Activated T-helper 2 cell treated with anti-CD3 and anti-CD28 coated beads, Interferon-gamma antibody, Interleukin-2, Interleukin-4, amounts not matched to agents 10 μg/mL and 5 μg/mL and 100 μg/mL, durations not matched to agents 14 hours and 24 hours and 36 hours (primary cell): ENCODE measurements at places on chromosomes 12 and 14.

GRCh38 chr12:60594035-60594711, 998.3 kb downstream of the SLC16A7 start:
- H3K4me3 ChIP-seq = no peak overlapping the region
- DNase-seq = no peak
- H3K27ac ChIP-seq = no peak overlapping the region
- no peaks in the 10 kb centered on the region for H3K36me3 ChIP-seq

DNA sequence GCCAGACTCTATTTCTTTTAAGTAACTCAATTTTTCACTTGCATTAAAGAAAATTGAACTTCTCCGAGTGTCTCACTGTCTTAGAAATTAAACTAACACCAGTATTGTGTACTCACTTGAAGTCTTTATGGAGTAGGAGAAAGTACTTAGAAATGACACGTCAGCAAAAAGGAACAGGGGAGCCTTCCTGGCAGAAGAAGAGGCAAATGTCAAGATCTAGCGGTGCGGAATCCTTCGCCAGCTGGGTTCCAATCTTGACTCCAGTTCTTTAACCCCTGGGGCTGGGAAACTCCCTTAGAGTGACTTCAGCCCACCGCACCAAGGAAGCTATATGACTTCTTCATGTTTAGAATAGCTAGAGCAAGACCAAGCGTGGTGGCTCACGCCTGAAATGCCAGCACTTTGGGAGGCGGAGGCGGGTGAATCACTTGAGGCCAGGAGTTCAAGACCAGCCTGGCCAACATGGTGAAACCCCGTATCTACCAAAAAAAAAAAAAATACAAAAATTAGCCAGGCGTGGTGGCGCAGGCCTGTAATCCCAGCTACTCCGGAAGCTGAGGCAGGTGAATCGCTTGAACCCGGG, 34.4 kb downstream of the WBP11 start:
- H3K27me3 ChIP-seq = no peaks in the 10 kb centered on the region
- peaks cover 38% of the 10 kb centered on the region for H3K4me1 ChIP-seq
- H3K27ac ChIP-seq = peak overlapping the region; percentile 98
- H3K36me3 ChIP-seq = peaks cover 56% of the 10 kb centered on the region
- peak overlapping the region; percentile 95 for H3K4me3 ChIP-seq

GRCh38 chr14:74593241-74593953, 18.6 kb downstream of the LTBP2 start:
- peaks cover 1% of the 10 kb centered on the region for H3K27me3 ChIP-seq
- no peaks in the 10 kb centered on the region for H3K36me3 ChIP-seq
- no peak overlapping the region for H3K4me3 ChIP-seq
- DNase-seq = no peak
- no peak overlapping the region for H3K27ac ChIP-seq

DNA sequence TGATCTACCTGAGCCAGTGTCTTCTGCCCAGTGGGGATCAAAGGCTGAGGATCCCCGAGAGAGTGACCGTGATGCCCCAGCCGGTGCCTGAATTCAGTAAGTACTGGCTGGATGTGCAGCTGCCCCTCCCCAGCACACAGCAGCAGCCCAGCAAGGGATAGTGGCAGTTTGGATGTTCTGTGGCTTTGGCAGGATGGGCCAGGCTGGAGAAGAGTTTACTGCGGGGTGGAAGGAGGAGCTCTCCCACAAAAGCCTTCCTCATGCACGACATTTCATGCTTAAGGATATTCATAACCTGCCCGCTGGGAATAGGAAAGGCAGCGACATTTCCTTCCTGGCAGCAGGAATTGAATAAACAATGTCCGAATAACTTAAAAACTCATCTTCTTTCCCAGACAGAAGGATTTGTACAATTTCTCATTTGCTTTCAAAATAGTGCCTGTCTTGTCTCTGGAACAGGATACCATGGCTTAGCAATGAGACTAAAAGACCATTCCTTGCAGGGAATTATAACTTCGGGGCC, 135.6 kb upstream of the PRMT8 start:
- no peaks in the 10 kb centered on the region for H3K4me1 ChIP-seq
- no peaks in the 10 kb centered on the region for H3K27me3 ChIP-seq
- DNase-seq = no peak
- no peak overlapping the region for H3K27ac ChIP-seq
- H3K4me3 ChIP-seq = no peak overlapping the region

DNA sequence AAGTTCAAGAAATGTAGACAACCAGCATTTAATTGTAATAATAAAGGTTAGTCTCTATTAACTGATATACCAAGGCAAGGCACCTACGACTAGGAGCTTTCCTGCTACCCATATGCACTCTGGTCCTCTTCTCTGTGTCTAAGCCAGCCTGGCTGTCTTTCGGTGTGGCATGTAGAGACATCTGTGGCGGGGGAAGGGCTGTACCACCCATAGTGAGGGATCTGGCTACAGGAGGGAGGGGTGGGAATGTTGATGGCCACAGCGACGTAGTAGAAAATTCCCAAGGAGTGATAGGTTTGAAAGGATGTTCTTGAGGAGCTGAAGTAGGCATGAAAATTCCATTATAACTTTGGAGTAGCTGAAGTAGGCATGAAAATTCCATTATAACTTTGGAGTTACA, 344.2 kb downstream of the ATP23 start:
- no peaks in the 10 kb centered on the region for H3K4me1 ChIP-seq
- DNase-seq = no peak
- H3K36me3 ChIP-seq = no peaks in the 10 kb centered on the region
- H3K4me3 ChIP-seq = no peak overlapping the region

GRCh38 chr14:44420226-44420625, 86.9 kb downstream of the FSCB start:
- no peaks in the 10 kb centered on the region for H3K27me3 ChIP-seq
- H3K36me3 ChIP-seq = no peaks in the 10 kb centered on the region
- no peak for DNase-seq
- H3K27ac ChIP-seq = no peak overlapping the region
- H3K4me1 ChIP-seq = no peaks in the 10 kb centered on the region
- H3K4me3 ChIP-seq = no peak overlapping the region

- H3K4me3 ChIP-seq = no peak overlapping the region
- H3K36me3 ChIP-seq = no peaks in the 10 kb centered on the region
- H3K4me1 ChIP-seq = no peaks in the 10 kb centered on the region
- no peak overlapping the region for H3K27ac ChIP-seq
- no peaks in the 10 kb centered on the region for H3K27me3 ChIP-seq
Measured at GRCh38 chr14:84807673-84808072, 722.3 kb upstream of the FLRT2 start.

DNA sequence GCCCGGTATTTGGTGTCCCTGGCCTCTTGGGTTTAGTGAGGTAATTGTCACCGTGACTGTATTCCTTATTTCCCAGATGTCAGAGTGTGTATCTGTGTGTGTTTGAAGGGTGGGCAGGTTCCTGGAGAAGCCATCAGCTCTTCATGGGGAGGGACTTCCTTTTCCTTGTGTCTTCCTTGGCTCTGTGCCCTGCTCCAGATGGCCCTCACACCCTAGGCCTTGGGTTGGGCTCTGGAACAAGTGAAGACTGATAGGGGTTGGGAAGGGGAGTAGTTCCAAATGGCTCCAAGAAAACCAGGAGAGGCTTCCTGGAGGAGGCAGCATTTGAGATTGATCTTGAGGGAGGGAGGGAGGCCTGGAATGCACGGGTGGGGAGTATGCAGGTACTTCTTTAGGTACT, 43.8 kb upstream of the PRIMA1 start:
- H3K27ac ChIP-seq = no peak overlapping the region
- no peaks in the 10 kb centered on the region for H3K4me1 ChIP-seq
- H3K36me3 ChIP-seq = no peaks in the 10 kb centered on the region
- peaks cover 5% of the 10 kb centered on the region for H3K27me3 ChIP-seq

DNA sequence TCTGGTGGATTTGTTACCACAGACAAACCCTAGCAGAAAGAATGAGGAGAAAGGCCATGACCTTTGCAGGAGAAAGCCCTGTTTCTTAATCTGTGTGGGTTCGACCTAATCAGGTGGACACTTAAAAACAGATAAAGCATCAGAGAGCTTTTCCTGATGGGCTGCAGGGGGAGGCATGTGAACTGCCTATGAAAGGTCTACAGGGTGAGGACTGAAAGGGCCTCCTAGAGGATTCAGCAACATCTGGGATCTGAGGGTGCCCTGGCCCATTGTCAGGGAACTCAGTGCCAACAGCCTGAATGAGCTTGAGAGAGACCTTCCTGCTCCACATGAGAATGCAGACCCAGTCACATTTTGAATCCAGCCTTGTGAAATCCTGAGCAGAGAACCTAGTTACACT, 178.8 kb upstream of the DDHD1 start:
- H3K4me3 ChIP-seq = no peak overlapping the region
- peaks cover 2% of the 10 kb centered on the region for H3K27me3 ChIP-seq
- no peak for DNase-seq
- H3K4me1 ChIP-seq = peaks cover 6% of the 10 kb centered on the region
- no peak overlapping the region for H3K27ac ChIP-seq

GRCh38 chr12:6383572-6384498, at the start of gene LTBR:
LTBR (plus strand) TSS chr12:6384162; CDS start chr12:6384359, 197 bp downstream.
- no peaks in the 10 kb centered on the region for H3K36me3 ChIP-seq
- H3K4me3 ChIP-seq = no peak within 1 kb of the TSS
- peaks cover 39% of the 10 kb centered on the region for H3K27me3 ChIP-seq
- H3K27ac ChIP-seq = no peak within 1 kb of the TSS

DNA sequence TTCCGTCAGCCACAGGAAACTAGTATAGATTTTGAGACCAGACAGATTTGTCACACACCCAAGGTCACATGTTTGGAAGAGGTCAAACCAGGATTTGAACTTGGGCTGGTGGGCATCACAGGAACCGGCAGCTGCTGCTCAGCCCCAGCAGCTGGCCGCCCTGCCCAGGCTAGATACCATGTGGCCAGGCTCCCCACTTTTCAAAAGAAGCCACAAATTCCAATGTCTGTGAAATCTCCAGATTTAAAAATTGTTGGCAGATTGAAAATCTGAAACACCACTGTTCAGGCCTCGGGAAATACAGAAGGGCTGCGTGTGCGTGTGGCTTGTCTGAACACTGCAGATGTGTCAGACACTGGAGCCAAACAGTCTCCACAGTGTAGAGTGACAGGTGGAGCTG, 30.4 kb downstream of the MMAB start:
- H3K4me1 ChIP-seq = peaks cover 4% of the 10 kb centered on the region
- DNase-seq = no peak
- H3K27me3 ChIP-seq = no peaks in the 10 kb centered on the region

GRCh38 chr14:32366256-32366879, 37.3 kb downstream of the AKAP6 start:
- no peak for DNase-seq
- H3K27me3 ChIP-seq = peaks cover 5% of the 10 kb centered on the region
- no peak overlapping the region for H3K4me3 ChIP-seq
- H3K27ac ChIP-seq = no peak overlapping the region

GRCh38 chr14:106277503-106277902, 751.1 kb downstream of the TMEM121 start:
- peaks cover 3% of the 10 kb centered on the region for H3K4me1 ChIP-seq
- no peak for DNase-seq
- H3K36me3 ChIP-seq = no peaks in the 10 kb centered on the region
- no peak overlapping the region for H3K27ac ChIP-seq

- peaks cover 6% of the 10 kb centered on the region for H3K27me3 ChIP-seq
- DNase-seq = no peak
- no peaks in the 10 kb centered on the region for H3K4me1 ChIP-seq
- no peak overlapping the region for H3K4me3 ChIP-seq
Measured at GRCh38 chr12:117111386-117111785, 12.2 kb upstream of the TESC start.

DNA sequence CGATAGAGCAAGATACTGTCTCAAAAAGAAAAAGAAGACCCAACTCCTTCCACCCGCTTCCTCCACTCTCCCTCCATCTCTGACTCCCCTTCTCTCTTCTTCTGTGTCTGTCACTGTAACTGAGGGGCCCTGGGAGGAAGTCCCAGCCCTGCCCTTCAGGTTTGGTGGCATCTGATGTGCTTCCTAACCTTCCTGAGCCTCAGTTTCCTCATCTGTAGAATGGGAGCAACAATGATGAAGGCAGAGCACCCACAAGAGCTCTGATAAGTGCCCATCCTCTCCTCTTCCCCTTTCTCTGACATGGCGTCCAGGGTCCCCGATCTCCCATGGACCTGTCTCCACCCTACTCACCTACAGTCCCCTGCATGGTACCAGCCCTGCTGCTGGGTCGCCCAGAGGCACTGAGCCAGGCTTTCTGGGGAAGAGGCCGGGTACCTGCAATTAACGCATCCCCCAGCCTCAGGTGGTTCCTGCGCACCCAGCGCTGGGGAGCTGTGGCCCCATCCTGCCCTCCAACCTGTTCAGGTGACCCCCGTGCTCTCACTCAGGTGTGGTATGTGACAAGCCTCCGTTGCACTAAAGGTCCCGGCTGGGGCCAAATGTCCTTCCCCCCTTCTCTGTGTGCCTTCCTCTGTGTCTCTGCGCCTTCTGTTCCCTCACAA, 13.2 kb downstream of the FOXN4 start:
- no peak overlapping the region for H3K27ac ChIP-seq
- peaks cover 12% of the 10 kb centered on the region for H3K27me3 ChIP-seq
- no peak overlapping the region for H3K4me3 ChIP-seq
- no peak for DNase-seq

DNA sequence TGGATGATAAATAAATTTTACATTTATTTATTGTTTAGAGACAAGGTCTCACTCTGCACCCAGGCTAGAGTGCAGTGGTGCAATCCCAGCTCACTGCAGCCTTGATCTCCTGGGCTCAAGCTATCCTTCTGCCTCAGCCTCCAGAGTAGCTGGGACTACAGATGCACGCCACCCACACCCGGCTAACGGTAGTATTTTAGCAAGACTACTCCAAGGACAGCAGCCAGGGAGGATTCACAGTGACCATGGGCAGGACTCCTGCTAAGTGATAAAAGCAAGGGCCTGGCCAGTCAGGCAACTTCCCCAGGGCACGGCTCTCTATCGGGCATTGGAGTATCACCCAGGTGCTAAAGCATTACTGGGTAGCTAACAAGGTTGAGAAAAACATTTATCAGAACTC, 55.4 kb downstream of the ARL6IP4 start:
- DNase-seq = no peak
- no peaks in the 10 kb centered on the region for H3K27me3 ChIP-seq
- H3K4me1 ChIP-seq = peaks cover 14% of the 10 kb centered on the region

- no peak overlapping the region for H3K4me3 ChIP-seq
- no peak for DNase-seq
- peaks cover 16% of the 10 kb centered on the region for H3K27me3 ChIP-seq
- no peaks in the 10 kb centered on the region for H3K4me1 ChIP-seq
Measured at GRCh38 chr12:26205941-26206340, 10.6 kb downstream of the SSPN start.

- no peak for DNase-seq
- H3K27me3 ChIP-seq = no peaks in the 10 kb centered on the region
- H3K27ac ChIP-seq = no peak overlapping the region
- H3K4me1 ChIP-seq = no peaks in the 10 kb centered on the region
- H3K4me3 ChIP-seq = no peak overlapping the region
Measured at GRCh38 chr14:66432334-66432733, 53.8 kb upstream of the CCDC196 start.

- H3K4me1 ChIP-seq = peaks cover 4% of the 10 kb centered on the region
- peaks cover 2% of the 10 kb centered on the region for H3K27me3 ChIP-seq
- DNase-seq = no peak
- no peaks in the 10 kb centered on the region for H3K36me3 ChIP-seq
Measured at GRCh38 chr12:51521554-51522276, 69.3 kb upstream of the SCN8A start.

GRCh38 chr12:93363841-93364297, 13.9 kb upstream of the NUDT4 start:
- H3K27me3 ChIP-seq = no peaks in the 10 kb centered on the region
- H3K27ac ChIP-seq = peak overlapping the region; percentile 64
- H3K36me3 ChIP-seq = no peaks in the 10 kb centered on the region
- peaks cover 17% of the 10 kb centered on the region for H3K4me1 ChIP-seq
